ENCODE measurements at places on chromosomes 16 and 17.

DNA sequence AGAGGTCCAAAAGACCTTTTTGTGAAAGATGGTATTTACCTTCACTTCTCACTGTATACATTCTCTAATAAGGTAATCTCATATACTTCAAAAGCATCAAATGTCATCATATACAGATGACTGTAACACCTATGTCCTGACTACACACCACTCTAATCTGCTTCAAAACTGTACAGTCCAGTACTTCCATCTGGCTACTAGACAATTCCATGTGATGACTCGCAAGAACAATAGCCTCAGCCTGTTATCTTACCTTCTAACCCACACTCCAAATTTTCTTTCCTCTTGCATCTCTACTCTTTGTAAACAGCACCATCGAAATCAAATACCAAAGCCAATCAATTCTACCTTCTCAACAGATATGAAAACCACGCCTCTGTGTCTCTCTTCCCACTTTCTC, 24.1 kb downstream of the MYO1D start:
- no peak overlapping the region for H3K27ac ChIP-seq
- no peaks in the 10 kb centered on the region for H3K27me3 ChIP-seq
- no peaks in the 10 kb centered on the region for H3K36me3 ChIP-seq
- peaks cover 18% of the 10 kb centered on the region for H3K4me1 ChIP-seq

GRCh38 chr16:88289968-88290401, 92.8 kb upstream of the ZNF469 start:
- peaks cover 11% of the 10 kb centered on the region for H3K4me1 ChIP-seq
- H3K36me3 ChIP-seq, result no peaks in the 10 kb centered on the region

DNA sequence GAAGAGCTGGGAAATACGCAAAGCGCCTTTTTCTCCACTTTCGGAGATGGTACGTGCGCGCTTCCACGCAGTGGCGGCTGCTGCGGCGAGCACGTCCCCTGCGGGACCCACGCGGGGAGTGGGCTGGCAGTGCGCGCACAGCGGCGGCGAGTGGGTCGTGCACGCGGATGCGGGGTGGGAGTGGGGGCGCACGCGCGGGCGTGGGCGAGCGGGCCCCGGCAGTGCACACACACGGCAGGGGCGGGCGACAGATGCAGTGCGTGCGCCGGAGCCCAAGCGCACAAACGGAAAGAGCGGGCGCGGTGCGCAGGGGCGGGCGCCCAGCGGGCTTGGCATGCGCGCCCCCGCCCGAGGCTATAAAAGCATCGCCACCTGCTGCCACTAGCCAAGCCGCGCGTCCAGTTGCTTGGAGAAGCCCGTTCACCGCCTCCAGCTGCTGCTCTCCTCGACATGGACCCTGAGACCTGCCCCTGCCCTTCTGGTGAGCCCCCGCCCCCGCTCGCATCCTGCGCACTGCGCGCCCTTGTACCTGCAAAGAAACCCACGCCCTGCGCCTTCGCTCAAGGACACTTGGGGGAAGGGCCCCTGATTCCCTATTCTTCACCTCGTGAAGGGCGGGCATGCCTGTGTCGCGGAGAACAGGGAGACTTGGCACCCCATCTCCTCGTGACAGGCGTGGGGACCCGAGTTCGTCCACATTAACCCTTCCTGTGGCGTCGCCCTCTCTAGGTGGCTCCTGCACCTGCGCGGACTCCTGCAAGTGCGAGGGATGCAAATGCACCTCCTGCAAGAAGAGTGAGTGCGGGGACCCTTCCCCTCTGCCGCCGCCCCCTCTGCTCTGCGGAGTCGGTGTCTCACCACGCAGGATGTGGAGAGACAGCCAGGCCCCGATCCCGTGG, at the start of gene MT3:
Gene MT3 (plus strand): TSS at position 388 of the 899 bp plus-strand sequence. CDS start 63 bp downstream, at position 451.
- no peak within 1 kb of the TSS for H3K27ac ChIP-seq
- H3K4me3 ChIP-seq, result peak within 1 kb of the TSS; percentile 38
- H3K27me3 ChIP-seq, result peaks cover 4% of the 10 kb centered on the region
- peaks cover 10% of the 10 kb centered on the region for H3K4me1 ChIP-seq

GRCh38 chr17:82780971-82781893, 29.4 kb downstream of the TBCD start:
- no peak overlapping the region for H3K4me3 ChIP-seq
- H3K27ac ChIP-seq, result no peak overlapping the region
- H3K36me3 ChIP-seq, result peaks cover 10% of the 10 kb centered on the region
- H3K4me1 ChIP-seq, result peaks cover 8% of the 10 kb centered on the region
- no peaks in the 10 kb centered on the region for H3K27me3 ChIP-seq
- DNase-seq, result peak; percentile 84

GRCh38 chr17:34820248-34820801, 140.9 kb downstream of the CCT6B start:
- H3K27me3 ChIP-seq, result no peaks in the 10 kb centered on the region
- H3K4me1 ChIP-seq, result no peaks in the 10 kb centered on the region
- H3K4me3 ChIP-seq, result no peak overlapping the region
- no peaks in the 10 kb centered on the region for H3K36me3 ChIP-seq

DNA sequence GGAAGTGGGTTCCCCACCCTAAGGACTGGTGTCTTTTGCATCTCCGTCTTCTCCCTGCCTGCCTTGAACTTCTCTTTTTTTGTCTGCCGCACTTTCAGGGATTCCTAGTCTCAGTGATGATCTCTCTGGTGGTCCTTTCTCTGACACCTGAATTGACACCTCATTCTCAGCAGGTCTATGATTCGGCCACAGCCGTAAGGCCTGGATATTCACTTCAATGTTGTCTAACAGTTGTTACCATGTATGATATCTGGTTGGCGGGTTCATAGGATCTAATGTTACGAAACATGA, 25.1 kb upstream of the SLC47A1 start:
- H3K36me3 ChIP-seq, result no peaks in the 10 kb centered on the region
- H3K27ac ChIP-seq, result peak overlapping the region; percentile 94
- peak overlapping the region; percentile 83 for H3K4me3 ChIP-seq
- DNase-seq, result no peak
- H3K27me3 ChIP-seq, result no peaks in the 10 kb centered on the region

DNA sequence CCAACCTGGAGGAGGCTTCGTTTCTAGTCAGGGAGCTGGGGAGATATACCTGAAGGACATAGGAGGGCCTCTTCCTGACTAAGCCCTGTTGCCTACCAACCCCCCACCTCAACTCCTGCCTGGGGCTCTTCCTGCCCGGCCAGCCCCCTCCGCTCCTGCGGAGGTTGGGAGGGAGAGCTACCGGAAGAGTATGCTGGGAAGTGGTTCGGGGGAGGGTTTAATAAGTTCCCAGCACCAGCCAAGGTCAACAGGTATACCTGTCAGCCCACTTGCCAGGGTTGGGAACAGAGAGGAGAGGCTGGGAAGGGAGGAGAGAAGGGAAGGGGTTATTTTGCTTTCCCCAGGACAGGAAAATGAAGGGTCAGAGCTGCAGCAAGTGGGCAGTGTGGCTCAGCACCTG, 4.7 kb downstream of the PPP1R1B start:
- H3K27me3 ChIP-seq, result peaks cover 7% of the 10 kb centered on the region
- no peak for DNase-seq
- H3K4me1 ChIP-seq, result peaks cover 26% of the 10 kb centered on the region
- no peak overlapping the region for H3K27ac ChIP-seq

DNA sequence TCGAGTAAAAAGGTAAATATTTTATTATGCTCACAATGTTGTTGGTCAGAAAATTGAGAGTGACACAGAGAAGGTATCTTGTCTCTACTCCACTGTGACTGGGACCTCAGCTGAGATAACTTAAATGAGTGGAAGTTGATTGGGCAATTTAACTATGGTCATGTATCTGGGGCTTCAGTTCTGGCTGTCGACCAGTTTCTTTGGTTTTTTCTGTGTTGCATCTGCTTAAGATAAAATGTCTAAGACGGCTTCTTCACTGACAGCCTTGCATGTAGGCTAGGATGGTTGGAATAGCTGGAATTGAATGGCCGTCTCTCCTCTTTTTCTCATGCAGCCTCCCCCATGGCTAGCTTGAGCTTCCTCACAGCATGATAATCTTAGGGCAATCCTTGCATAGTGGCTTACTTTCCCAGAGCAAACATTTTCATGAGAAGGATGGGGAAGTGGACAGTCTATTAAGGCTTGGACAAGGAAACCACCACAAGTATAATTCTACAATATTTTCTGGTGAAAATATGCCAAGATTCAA, 433.7 kb downstream of the KIF2B start:
- no peak overlapping the region for H3K4me3 ChIP-seq
- no peak for DNase-seq
- H3K27me3 ChIP-seq, result no peaks in the 10 kb centered on the region
- no peak overlapping the region for H3K27ac ChIP-seq
- no peaks in the 10 kb centered on the region for H3K4me1 ChIP-seq

All from vagina (tissue), 2 donors.